ENCODE measurements at places on chromosomes 4 and X. TPM values are rescaled to one million over a fixed set of nuclear protein-coding genes. Genes with fewer than 3 reads are reported as not detected.

The HSFX1 gene
- 1.2 TPM for total RNA-seq

The ANXA3 gene
- 194 TPM for total RNA-seq

The SLITRK4 gene
- 0.52 TPM for total RNA-seq

The ADGRA3 gene
- total RNA-seq: 24.9 TPM

- H3K27ac ChIP-seq: no peak overlapping the region
- H3K27me3 ChIP-seq: no peaks in the 10 kb centered on the region
- H3K4me1 ChIP-seq: peaks cover 20% of the 10 kb centered on the region
- DNase-seq: no peak
- H3K36me3 ChIP-seq: no peaks in the 10 kb centered on the region
Measured at GRCh38 chr4:74968456-74969164, 35.7 kb downstream of the PARM1 start.

- H3K27ac ChIP-seq: no peak overlapping the region
- no peaks in the 10 kb centered on the region for H3K36me3 ChIP-seq
- no peaks in the 10 kb centered on the region for H3K4me1 ChIP-seq
- no peaks in the 10 kb centered on the region for H3K27me3 ChIP-seq
- H3K4me3 ChIP-seq: no peak overlapping the region
Measured at GRCh38 chrX:2521927-2522386, 21.2 kb upstream of the DHRSX start.

DNA sequence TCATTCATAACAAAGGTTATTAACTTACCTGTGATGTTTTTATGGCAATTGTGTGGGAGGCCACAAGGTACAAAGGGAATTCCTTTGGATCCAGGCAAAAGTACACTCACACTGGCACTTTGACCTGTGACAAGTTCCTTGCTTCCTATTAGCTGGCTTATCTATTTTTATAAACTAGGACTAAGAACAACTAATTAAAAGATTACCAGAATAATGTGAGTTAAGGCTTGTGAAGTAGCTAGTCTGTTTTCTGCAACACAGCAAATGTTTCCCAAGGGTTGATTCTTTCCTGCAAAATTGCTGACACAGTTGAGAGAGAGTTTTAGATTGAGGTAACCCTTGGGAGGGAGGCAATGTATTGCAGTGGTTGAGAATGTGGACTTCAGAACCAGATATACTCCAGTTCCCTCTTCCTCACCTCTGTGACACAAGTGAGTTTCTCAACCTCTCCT is 107.9 kb downstream of the CPEB2 start:
- H3K27me3 ChIP-seq: no peaks in the 10 kb centered on the region
- no peaks in the 10 kb centered on the region for H3K36me3 ChIP-seq
- no peak overlapping the region for H3K4me3 ChIP-seq
- DNase-seq: no peak
- H3K27ac ChIP-seq: no peak overlapping the region
